ENCODE measurements at places on chromosomes 13 and 19.

- DNase-seq = peak; percentile 100
These were observed 29.3 kb upstream of the NANOS3 start for GRCh38 chr19:13847407-13848339.

- no peak for DNase-seq
These were observed 383.6 kb downstream of the SLITRK1 start for GRCh38 chr13:83498481-83499190.

DNA sequence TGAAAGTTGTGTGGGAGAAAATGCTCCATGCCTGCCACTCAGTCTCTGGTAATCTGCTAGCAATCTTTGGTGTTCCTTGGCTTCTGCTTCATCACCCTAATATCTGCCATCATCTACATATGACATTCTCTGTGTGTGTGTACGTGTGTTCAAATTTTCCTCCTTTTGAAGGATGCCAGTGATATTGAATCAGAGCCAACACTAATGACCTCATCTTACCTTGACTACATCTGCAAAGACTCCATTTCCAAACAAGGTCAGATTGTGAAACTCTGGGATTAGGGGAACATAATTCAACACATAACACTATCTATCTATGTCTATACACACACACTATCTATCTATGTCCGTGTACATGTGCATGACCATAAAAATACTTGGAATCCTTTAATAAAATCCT is 81.4 kb upstream of the IRS2 start:
- no peak for DNase-seq

DNA sequence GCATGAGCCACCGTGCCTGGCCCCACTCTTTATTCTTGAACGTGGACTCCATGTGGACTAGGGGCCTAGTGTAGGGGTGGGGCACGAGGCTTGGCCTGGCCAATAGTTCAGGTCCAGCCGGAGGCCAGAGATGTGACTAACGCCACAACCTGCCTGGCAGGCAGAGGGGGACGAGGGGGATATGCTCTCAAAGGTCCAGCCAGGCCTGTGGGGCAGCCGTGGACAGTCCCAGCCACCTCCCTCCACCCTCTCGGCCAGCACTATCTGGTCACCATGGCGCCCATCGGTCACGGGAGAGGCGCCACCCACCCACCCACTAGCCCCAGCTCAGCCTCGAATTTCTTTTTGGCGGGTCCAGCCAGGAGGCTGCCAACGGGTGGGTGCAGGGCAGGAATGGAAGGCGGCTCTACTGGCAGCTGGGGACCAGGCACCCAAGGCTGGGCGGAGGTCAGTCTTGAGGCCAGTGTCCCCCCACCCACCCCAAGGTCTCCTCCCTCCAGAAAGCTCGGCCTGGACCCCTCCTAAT is 2.2 kb upstream of the CERS1 start:
- DNase-seq = peak; percentile 74
